ENCODE measurements at places on chromosomes 6 and 20.
A peak's percentile ranks its signal among the peaks of the same experiment; 100 is the strongest.

GRCh38 chr20:38534756-38535155, 46.2 kb upstream of the ADIG start:
- DNase-seq = no peak

DNA sequence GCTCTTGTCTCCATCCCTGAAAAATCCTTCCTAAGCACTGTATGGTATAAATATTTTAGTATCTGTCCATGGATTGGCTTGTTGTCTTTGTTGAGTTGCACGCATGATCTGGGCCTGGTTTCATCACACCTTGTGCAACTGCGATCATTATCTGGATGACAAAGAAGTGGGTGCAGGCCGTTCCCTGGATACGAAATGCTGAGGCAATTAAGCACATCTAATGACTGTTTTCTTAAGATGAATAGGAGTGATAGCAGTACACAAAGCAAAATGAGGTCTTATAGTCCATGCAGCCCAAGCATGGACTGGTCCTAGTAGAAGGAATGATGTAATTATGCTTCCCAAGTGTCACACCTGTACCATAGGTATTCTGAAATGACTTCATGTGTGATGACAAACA, 47.8 kb downstream of the SLC35D3 start:
- no peak for DNase-seq

DNA sequence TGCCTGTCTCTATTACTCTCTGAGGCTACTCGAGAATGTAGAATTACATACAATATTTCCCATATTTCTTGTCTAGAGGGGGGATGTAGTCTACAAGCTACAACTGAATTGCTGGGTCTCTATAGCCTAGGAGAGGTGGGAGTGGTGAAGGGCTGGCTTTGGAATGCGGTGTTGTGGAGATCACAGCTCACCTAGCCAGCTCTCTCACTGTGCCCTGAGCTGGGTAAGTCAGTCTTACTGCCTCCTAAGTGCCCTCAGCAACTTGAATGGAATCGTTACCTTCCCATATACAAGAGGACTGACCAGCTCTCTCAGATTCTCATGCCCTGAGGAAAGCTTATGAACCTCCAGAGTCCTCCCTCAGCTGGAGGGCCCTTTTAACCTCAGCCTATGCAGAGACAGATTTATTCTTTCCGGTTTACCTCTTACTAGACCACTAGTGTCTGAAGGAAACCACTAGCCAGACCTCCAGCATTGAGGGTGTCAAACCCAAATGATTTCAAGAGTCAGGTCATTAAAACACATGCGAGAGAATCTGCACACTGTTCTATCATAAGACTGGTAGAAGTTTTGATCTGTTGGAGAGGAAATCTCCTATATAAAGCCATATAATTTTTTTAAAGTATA, 20.6 kb downstream of the VIP start:
- no peak for DNase-seq

- no peak for DNase-seq
Measured at GRCh38 chr20:44772636-44773035, 27.0 kb downstream of the KCNK15 start.

- DNase-seq = no peak
Measured at GRCh38 chr6:84556541-84557335, 207.7 kb downstream of the TBX18 start.

- no peak for DNase-seq
Measured at GRCh38 chr6:17305219-17306001, 24.2 kb downstream of the RBM24 start.

DNA sequence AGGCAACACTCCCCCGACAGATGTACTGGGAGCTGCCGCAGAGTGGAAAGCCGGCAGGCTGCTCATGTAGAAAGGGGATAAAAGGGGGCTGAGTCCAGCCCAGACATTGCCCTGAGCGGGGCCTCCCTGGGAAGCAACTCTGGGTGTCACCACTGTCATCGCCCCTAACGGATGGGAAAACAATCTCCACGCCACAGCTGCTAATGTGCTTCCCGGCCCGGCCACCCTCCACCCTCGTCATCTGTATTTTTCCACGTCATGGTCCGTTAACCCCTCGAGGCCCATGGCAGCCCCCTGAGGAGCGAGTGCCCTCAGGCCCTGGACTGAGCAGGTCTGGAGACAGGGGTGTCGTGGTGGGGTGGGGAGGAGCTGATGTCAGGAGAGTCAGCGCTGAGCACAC, 227.4 kb downstream of the DLL1 start:
- DNase-seq = no peak

DNA sequence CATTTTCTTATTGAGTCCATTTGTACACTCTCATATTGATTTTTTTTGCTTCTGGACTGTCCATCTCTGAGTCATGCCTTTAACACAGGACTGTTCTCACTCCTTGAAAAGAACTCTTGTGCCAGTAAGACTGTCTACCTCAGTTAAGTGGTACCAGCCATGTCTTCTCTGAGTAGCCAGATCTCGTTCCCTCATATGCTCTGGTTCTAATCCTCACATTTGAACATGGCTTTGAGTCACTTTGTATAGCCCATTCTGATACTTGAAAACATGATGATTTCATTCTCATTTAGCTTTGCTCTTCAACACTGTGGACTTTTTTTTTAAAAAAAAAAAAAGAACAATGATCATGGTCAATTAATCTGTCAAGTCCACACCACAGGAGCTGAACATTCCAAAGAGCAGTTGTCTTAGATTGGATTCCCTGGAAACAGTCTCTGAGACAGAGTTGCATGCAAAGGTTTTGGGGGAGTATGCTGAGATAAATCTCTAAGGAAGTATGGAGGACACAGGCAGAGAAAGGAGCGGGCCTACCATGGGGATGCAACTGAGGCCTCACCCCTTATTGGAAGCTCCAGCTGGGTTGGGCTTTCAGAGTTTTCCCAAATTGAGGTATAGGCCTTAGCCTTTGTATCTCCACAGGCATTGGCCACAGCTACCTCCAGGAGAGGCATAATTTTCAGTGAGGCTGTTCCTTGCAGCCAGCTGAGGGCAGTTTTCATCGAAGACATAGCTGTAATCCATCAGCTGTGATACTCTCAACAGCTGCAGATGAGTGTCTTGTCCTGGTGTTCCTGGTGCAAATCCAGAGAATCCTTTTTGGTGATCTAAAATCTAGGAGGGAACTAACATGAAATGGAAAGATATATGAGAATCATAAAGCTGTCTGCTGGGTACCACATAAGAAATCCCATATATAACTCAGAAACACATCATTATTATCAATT, 6.0 kb upstream of the PTCHD4 start:
- no peak for DNase-seq

DNA sequence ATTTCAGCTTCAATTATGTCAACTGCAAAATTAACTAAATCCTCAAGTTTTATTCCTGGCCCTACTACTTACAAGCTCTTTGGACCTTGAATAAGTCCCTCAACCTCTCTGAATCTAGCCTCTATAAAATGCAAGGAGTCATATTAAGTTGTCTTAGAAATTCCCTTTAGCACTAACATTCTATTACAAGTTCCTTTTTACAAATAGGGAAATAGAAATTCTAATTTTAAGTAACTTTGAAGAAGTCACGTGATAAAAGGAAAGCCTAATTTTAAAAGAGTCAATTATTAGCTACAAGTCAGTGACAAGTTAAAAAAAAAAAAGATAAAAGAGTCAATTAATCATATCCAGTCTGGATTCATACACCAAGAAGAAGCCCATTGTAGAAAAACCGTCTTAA, 24.6 kb upstream of the GTF3C6 start:
- DNase-seq = no peak

GRCh38 chr6:136548582-136549299, 1.5 kb downstream of the MAP7 start:
- no peak for DNase-seq

- DNase-seq = no peak
Measured at GRCh38 chr6:38501931-38502330, 137.8 kb downstream of the BTBD9 start.

DNA sequence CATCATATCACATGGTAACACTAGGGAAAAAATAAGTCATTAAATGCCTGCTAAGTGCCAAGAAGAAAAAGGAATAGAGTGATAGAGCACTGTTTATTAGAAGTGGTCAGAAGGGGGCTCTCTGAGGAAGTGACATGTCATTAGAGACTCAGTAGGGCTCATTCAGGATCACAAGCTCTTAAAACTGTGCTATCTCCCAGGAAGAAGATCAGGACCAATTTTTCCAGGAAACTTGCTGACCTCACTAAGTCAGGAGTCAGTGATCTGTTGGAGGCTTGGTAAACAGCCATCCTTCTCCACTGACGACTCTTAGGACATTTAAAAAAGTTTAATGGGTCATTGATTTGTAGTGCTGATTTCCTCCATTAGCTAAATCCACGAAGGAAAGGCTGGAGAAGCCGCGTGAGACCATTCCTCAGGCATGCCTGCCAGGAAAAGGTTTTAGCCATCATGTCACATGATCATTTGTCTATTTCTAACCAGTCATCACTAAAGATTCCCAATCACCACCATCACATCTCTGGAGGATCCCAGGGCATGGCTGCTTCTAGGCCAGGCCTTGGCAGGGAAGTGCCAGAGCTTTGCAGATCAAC, 5.9 kb upstream of the PTPN1 start:
- DNase-seq = no peak

DNA sequence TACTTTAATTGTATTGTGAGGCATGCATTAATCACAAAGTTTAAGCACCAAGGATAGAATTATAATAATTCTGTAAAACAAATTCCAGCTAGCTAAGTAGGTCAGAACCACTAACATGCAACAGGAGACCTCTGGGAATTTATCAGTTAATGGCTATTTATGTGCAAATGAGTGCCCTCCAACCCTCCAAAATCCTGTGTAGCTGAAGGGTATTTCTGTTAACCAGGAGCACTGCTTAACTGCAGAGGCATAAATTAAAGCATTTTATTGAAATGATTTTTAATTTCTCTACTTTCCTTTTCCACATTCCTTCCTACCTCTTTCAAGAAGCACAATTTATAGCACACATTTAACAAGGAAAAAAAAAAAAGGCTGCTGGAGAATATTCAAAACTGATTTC, 77.0 kb downstream of the MMS22L start:
- no peak for DNase-seq

DNA sequence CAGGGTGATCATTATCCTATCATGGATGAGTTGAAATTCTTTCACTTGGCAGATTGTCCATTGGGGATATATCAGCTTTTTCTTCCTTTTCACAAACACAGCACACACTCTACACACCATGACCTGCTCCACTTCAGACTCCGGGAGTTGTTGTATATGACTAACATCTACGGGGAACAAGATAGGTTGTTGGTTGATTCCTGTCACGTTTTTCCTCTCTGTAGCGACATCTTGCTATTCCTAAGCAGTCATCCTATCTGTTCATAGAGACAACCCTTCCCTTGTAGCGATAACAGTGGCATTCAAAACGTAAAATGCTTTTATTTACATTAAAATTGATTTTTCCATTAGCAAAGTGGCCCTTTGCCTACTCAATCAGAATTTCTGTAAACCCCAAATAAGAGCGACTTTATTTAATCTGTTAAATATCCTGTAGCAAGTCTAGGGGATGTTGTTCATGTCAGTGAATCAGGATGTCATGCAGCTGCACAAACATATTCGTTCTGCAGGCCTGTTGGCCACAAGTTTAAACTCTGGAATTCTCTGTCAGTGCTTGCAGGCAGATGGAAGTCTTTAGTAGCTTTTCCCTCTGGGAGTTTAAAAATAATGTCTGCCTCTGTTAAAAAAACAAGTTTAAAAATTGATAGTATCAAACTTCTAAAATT, 23.1 kb downstream of the PHACTR2 start:
- DNase-seq = no peak

GRCh38 chr6:94636780-94637385, 940.5 kb upstream of the MANEA start:
- no peak for DNase-seq

GRCh38 chr6:6716998-6717763, 128.7 kb downstream of the LY86 start:
- no peak for DNase-seq

- no peak for DNase-seq
Measured at GRCh38 chr20:54438166-54438565, 37.2 kb upstream of the DOK5 start.

DNA sequence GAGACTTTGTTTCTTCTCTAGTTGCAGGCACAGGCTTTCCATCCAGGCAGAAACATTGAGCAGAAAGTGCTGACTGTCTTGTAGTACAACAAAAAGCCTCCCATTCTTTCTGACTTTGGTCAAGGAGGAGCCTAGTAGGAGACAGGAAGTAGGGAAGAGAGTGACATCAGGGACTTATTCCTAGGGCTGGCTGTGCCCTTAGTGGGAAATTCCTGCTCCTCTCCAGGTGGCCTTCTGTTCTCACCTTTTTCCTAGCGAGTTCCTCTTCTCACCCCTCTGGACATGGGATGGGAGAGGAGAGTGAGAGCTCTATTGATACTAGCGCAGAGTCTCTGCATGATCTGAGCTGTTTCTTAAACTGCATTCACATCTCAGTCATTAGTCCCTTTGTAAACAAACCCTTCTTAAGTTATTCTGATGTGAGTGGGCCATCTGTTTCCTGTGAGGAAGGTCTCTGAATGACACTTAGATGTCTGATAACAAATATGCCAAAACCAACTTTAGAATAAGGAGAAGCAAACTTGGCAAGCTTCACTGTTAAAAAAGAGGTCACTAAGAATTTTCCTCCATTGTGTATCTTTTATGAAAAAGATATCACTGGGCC, 455.0 kb downstream of the GJA1 start:
- DNase-seq = no peak

GRCh38 chr6:32697031-32697430, 30.6 kb upstream of the HLA-DQB1 start:
- DNase-seq = no peak

- peak; percentile 29 for DNase-seq
Measured at GRCh38 chr6:130517444-130517931, 151.7 kb downstream of the TMEM200A start.

DNA sequence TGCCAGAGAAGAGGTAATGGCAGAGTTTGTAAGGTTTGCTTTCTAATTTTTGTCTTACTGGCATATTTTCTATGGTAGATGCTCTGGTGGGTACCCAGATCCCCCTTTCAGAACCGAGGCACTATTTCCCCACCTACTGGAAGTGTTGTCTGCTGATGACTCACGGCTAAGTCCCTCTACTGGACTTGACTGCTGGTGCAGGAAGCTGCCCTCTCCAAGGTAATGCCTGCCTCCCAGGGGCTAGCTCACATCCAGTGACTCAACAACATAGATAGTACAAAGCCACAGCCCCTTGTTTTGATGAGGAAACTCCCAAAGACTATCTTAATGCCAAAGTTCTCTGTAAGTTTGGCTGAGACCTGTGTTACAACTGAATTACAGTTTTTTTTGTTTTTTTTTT, 285.4 kb upstream of the FLRT3 start:
- DNase-seq = no peak
